ENCODE measurements at places on chromosomes 4 and X.

- DNase-seq, result no peak
Observed at GRCh38 chrX:143663755-143664154, 27.9 kb upstream of the SLITRK4 start.

DNA sequence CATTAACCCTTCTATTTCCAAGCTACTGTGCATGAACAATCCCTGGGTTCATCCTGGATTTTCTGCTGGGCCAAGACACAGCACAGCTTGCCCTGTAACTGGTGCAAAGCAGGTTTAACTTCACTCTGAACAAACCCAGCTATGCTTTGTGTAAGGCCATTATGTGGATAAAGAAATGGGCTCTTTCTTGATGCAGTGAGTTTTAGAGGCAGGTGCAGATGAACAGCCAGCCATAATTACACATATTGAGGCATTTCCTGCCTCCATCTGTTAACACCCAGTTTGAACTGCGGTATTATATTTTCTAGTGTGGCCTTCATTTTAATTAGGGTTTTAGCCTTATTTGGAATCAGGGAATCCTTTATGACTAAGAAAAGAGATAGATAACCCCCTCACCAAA lies 68.7 kb upstream of the ARX start:
- no peak for DNase-seq

- DNase-seq, result no peak
Observed at GRCh38 chr4:175280153-175280552, 362.0 kb downstream of the ADAM29 start.

- no peak for DNase-seq
Observed at GRCh38 chr4:16775411-16776154, 122.9 kb downstream of the LDB2 start.

DNA sequence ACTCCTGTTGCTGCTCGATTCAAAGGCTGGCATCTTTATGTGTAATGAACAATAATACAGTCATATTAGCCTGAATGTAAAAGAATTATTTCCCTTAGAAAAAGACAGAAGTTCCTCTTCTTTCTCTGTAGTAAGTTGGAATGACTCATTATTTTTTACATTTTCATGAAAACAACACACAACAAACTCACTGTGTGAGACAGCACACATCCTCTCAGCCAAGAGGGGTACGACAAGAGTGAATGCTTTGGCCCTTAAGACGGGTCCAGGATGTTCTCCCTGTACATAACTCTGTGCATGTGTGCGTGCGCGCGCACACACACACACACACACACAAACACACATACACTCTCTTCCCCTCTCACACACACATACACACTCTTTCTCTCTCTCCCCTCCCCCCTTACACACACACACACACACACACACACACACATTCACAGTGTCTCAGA lies 72.8 kb downstream of the MANBA start:
- no peak for DNase-seq

DNA sequence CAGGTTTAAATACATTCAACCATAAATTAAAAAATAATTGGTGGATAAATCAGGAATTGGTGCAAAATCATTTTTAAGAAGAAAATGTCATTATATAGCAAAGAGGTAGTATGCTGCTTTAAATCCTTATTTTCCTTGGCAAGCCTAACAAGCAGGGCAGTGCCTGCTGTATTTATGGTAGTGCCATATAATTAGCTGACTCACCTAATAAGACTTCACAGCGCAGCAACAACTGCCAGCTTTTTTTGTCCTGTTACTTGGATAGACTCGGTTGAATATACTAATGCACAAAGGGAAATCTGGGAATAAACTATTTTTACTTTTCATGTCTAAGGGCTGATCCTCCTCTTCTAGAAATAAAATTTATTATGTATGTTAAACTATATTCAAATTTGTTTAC lies 99.1 kb downstream of the SNCA start:
- no peak for DNase-seq

GRCh38 chrX:57929373-57929772 lies 19.1 kb upstream of the ZXDA start:
- DNase-seq, result peak; percentile 21

DNA sequence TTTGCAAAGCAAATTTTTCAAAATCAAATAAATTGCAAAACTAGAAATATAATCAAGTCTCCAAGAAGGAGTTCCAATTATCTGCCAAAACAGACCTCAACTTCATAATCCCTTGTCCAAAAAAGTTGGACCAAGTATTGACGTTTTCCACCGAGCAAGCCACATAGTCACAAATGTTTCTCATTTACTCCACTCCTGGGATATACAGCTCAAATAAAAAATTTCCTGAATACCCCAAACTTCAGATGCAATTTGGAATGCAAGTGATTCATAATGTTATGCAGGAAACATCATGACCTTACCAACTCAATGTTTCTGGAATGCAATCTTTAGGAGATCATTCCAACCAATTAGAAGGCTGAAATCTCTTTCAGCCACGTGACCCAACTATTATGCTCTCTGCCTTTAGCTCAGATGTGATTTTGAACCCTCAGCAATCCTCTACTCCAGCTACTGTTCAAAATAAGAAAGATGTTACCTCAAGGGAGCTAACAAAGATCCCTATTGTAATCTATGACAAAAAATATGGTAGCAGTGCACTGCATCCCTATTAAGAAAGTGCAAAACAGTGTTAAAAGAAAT lies 72.4 kb downstream of the PRDM5 start:
- DNase-seq, result no peak

- no peak for DNase-seq
Observed at GRCh38 chrX:49999087-49999486, 76.7 kb downstream of the CLCN5 start.

- no peak for DNase-seq
Observed at GRCh38 chrX:109155161-109155560, 326.7 kb downstream of the GUCY2F start.

GRCh38 chr4:13849778-13850177 lies 222.3 kb upstream of the BOD1L1 start:
- no peak for DNase-seq

- DNase-seq, result no peak
Observed at GRCh38 chr4:85543832-85544231, 68.9 kb downstream of the ARHGAP24 start.

GRCh38 chrX:102958794-102959193 lies 21.7 kb downstream of the RAB40AL start:
- peak; percentile 19 for DNase-seq

DNA sequence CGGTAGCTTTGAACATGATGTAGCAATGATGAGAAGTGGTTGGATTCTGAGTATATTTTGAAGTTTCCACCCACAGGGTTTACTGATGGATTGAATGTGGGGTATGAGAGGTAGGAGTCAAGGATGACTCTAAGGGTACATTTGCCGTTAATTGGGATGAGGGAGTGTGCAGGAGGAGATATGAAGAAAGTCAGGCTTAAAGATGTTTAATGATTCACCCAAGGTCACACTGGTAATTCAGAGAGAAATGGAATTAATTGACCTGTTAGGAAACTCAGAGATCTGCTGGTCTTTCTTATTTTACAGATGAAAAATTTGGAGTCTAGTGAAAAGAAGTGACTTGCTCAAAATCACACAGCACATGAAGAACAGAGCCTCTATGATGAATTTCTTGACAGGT lies 390.7 kb downstream of the GBA3 start:
- no peak for DNase-seq

DNA sequence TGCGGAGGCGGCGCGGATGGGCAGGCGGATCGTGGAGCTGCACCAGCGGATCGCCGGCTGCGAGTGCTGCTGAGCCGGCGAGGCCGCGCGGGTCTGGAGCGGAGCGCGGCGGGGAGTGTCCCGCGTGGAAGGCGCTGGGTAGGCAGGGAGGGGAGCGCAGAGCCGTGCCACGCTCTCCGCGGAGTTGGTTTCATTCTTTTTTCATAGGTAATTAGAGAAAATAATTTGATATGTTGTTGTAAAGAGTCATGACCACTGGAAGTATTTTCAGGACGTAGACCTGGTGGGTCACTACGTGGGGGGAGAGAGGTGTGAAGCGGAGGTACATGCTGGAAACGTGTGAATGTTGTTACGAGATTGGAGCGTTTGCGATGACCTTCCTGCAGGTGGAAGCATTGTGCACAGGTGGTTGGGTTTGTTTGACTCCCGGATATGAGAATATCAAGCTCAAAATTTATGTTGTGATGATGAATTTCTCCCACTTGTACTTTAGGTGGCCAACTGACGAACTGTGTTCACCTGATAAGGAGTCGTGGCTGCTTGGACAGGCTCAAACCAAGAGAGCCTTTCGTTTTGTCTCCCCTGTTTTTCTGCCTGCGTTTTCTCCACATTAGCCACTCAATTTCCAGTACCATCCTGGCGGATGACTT lies 19.1 kb upstream of the S100P start:
- peak; percentile 38 for DNase-seq

- DNase-seq, result no peak
Observed at GRCh38 chrX:11867610-11868345, 109.7 kb downstream of the MSL3 start.

- DNase-seq, result no peak
Observed at GRCh38 chr4:147987252-147987651, 255.4 kb downstream of the ARHGAP10 start.

DNA sequence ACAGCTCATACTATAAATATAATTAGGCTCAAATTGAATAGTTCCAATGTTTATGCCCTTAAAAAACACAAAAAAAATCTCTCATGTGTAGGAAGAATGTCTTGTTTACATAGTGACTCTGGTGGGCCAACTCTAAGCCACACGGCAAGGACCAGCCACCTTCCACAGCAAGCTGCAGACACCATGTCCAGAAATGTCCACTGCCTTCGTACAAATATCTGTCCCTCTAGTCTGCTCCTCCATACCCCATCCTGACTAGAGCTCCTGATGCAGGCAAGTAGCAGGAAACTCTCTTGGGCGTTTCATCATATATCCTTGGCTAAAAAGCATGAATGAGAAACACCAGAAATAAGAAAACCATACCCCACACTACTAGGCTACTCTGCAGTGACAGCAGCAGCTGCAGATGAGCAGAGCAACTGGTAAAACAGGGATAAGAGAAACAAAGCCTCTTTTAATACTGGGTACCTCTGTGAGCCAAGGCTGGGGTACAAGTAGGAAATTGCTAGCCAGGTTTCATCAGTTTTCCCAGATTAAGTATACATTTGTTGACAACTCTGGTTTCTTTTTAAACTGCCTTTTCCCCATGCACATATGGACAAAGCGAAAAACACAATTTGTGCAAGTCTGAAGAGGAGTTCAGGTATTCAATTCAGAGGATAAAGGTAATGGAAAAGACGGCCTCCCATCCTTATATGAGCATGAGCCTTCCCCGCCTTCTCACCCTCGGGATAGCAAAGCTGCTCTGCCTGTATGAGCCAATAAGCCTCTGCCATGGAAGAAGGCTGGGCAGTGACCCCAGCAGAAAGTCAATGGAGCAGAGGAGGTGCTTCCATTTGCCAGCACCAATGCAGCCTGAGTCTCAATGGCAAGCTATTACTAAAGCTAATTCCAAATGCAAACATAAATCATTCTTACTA lies 245.4 kb downstream of the DCLK2 start:
- no peak for DNase-seq

- no peak for DNase-seq
Observed at GRCh38 chr4:78661086-78661690, 109.6 kb downstream of the ANXA3 start.

DNA sequence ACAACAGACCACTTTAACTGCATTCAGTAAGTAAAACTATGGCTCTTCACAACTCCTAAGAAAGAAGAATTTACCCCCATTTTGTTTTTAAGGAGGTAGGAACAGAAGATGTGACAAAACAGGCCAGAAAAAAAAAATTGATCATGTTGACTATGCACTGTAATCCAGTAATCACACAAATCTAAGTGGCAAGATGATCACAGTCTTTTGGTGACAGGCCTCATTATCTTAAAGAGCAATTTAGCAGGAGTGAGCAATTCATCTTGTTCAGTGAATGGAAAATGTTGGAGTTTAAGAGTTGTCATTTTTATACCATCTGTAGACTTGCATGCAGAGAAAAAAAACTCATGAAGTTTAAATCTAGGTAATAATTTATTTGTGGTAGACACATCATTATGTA lies 115.1 kb downstream of the SLC39A8 start:
- no peak for DNase-seq

DNA sequence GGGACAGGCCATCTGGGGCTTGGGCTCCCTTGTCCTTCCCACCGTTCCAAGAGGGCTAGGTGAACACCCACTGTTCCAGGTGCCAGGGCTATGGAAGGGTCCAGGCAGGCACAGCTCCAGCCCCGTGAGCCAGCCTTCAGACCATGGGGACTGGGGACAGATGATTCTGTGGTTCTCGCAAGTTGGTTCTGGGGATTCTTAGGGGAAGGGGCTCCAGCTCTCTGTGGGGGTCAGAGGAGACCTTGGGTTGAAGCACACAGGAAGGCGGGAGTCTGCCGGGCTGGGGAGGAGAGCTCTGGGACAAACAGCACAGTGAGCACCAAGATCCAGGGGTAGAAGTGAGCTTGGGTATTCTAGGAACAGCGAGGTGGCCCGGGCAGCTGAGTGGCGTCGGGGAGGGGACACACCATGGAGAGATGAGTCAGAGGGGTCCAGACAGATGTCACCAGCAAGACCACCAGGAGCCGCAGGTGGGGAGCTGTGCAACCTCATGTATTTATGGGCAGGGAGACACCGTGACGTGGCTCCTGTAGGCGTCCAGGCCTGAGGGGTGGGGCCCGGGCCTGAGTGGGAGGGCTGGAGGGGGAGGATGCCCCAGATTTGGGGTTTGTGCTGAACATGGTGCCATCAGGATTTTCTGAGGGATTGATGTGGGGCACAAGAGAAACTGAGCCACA lies 48.8 kb upstream of the HMX1 start:
- DNase-seq, result no peak

DNA sequence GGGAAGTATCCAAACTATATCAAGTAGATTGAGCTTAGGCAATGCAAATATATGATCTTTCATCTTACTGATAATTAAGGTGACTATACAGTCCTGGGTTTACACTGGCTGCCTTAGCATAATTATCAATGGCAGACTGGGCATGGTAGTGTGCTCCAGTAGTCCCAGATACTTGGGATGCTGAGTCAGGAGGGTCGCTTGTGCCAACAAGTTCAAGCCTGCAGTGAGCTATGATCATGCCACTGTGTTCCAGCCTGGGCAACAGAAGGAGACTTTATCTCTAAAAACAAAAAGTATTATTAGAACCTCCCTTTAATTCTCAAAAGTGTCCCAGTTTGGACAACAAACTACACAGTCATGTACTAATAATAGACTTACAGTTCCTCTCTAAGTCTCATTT lies 99.4 kb upstream of the RASGEF1B start:
- no peak for DNase-seq

DNA sequence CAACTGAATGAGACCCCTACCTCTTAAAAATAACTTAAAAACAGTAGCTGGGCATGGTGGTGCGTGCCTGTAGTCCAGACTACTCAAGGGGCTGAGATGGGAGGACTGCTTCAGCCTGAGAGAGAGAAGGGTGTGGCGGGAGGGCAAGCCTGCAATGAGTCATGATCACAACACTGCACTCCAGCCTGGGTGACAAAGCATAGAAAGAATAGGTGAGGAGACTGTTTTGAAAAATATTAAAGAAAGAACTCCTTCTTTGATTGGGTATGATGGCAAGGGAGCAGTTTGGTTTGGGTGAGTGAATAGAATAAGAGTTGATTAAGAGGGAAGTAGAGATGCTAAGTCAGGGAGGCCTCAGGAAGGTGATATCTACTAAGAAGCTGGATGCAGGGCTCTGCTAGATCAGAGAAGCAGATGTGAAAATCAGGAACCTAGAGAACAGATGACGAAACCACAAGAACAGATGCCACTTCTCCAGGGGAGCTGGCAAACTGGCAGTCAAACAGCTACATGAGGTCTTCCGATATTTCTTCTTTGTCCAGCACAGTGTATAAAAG lies 318.6 kb downstream of the OPHN1 start:
- no peak for DNase-seq
